ENCODE measurements at places on chromosomes 6 and 20. TPM values are rescaled to one million over a fixed set of nuclear protein-coding genes. Genes with fewer than 3 reads are reported as not detected.

DNA sequence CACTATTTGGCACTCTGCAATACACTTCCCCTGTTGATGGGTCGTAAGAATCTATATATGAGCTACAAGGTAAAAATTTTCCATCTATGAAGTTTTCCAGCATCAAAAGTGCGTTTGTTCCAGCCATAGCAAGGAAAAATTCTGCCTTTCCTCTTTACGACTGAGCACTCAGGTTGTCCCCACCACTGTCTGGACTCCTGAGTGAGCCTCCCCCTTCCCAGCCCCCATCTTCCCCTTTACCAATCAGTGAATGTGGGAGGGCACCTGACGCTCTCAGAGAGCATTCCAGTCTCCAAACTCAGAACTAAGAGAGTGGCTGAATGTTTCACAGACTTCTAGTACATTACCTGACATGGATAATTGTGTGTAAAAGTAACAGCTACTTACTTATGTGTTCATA lies at the start of gene ALDH8A1:
ALDH8A1 (minus strand) TSS at position 175 of the 400 bp plus-strand sequence; CDS start at position 127, 48 bp downstream.
- no peak for DNase-seq

GRCh38 chr20:51492167-51493092 lies 50.1 kb downstream of the NFATC2 start:
- no peak for DNase-seq

GRCh38 chr6:114144887-114145851 lies 174.2 kb upstream of the HDAC2 start:
- DNase-seq: no peak

PLG gene
- total RNA-seq: not detected

GRCh38 chr6:192313-192664 lies 100.0 kb upstream of the DUSP22 start:
- DNase-seq: no peak

- DNase-seq: peak; percentile 97
These were observed 149.7 kb downstream of the TFAP2C start for GRCh38 chr20:56778765-56779195.

PI3 gene
- not detected for total RNA-seq

GRCh38 chr6:94350833-94351232 lies 931.5 kb upstream of the EPHA7 start:
- DNase-seq: no peak

DNA sequence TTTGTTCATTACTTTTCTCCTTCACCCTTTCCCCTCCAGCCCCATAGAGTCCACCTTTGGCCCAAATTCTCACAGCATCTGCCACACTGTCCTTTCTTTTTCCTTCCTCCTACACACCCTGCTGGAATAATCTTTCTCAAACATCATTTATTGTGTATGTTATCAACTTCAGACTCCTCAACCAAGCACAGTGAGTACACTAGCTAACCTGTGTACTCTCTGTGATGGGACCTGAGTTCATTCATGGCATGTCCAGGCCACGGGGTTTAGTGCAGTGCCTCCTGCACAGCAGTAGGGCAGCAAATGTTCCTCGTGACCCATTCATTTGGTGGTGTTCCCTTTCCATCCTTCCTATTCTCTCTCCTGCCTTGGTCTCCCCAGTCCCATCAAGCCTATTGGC lies 7.1 kb upstream of the ARMC12 start:
- DNase-seq: no peak

- peak; percentile 38 for DNase-seq
These were observed 24.5 kb downstream of the ARFGEF2 start for GRCh38 chr20:48945840-48946514.

PDE10A gene
- total RNA-seq: 10.7 TPM

NXT1 gene
- 74.9 TPM for total RNA-seq

CST2 gene
- not detected for total RNA-seq

DNA sequence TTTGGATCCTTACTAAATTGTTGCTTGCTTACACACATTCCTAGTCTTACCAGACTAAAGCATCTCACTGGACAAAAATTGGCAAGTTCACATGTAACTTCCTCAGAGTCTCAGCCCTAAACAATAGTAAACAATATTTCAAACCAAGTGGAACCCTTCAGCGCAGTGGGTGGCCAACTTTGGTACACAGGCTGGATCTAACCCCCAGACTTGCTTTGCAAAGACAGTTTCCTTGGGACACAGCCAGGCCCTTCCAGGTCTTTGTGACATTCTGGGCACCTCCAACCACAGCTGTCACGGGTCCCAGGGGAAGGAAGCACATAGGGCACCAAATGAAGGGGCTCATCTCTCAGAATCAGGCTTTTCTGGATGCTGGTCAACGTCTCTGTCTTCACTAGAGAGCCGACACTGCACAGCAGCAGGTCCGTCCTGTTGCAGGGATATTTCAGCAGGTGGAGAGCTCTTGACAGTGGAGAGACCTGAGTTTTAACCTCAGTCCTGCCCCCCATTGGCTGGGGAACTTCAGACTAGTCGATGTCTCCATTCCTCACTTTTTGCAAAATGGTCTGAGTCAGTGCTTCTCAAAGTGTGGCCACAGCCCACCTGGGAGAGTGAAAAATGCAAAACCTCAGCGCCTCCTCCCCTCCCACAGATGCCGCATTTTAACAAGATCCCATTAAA lies 91.4 kb downstream of the BFSP1 start:
- DNase-seq: no peak

DEFB124 gene
- not detected for total RNA-seq

- no peak for DNase-seq
These were observed 334.9 kb downstream of the TAF4 start for GRCh38 chr20:61730631-61731362.

DNA sequence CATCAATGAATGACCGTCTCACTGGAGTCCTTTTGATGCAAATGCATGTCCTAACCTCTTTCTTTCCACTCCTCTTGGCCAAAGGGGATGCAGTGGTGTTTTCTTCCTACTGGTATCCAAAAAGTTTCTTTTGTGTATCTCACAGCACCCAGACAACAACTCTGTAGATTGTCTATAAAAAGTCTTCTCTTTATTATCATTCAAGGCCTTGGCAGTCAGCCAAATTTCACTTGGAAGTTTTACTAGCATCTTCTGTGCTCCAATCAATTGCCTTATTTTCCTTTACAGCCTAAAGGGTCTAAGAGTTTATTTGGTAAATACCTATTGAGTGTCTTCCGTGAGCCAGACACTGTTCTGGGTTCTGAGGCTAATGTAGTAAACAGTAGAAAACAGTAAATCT lies 150.2 kb upstream of the RNF217 start:
- no peak for DNase-seq

DNA sequence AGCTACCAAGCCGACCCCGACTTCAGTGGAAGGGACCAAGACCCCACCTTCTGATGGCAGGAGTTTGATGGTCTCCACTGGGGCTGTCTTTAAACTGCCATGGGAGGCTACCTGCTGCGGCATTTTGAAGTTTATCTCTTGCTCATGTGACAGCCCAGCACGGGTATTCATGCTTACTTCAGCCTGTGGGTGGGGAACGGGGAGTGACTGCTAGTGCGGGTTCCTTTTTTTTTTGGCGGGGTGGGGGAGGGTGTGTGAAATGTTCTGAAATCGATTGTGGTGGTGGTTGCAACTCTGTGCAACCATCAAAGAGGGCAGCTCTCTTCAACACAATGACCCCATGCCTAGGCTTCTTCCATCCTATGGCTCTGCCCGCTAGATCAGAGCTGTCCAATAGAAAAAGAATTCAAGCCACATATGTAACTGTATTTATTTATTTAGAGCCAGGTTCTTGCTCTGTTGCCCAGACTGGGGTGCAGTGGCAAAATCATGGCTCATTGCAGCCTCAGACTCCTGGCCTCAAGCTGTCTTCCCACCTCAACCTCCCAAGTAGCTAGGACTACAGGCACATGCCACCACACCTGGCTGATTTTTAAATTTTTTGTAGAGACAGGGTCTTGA lies 53.7 kb downstream of the PPP1R16B start:
- no peak for DNase-seq

- no peak for DNase-seq
These were observed 22.0 kb downstream of the C6orf89 start for GRCh38 chr6:36907781-36908180.

DNA sequence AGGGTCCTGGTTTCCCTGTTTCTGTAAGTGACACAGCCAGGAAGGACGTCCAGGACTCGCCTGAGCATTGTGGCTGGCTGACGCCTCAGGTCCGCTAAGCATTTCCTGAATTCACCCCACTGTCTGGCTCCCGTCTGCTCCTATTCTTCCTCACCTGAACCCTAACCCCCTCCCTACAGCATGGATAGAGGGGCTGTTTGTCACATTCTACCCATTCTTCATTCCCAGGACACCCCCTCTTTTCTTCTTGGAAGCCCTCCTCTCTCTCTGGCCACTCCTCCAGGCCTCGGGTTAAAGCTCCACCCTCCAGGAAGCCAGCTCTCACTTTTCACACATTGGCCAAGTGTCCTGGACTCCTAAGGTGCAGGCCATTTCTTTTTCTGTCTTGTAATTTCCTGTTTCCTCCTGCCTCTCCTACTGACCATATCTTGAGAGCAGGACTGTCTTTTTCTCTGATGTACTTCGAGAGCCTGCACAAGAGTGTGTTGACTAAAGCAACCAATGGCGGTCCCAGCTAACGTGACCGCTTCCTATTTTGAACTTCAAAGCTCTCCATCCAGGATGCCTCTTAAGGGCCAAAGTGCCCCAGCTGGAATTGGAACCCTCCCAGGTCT lies 24.2 kb upstream of the MYMX start:
- DNase-seq: no peak

KHDC1L gene
- not detected for total RNA-seq

C6orf118 gene
- total RNA-seq: not detected

EFCAB8 gene
- total RNA-seq: 0.10 TPM

DNA sequence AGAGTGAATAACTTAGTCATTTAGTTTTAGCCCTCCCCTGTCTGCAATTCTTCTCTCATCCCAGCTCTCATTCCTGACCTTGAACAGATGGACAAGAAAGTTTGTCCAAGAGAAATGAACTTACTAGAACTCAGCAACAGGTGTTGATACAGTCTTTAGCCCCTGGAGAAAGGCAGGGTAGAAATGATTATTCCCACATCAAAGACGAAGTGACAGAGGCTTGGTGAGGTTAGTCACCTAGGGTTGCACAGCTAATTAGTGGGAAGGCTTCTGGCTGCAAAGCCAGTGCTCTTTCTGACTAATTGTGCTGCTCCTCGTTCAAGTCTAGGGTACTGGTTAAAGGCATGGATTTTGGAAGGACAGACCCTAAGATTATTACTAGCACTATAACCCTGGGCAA lies 4.5 kb downstream of the ZDHHC14 start:
- no peak for DNase-seq

- no peak for DNase-seq
These were observed 350.1 kb upstream of the TSHZ2 start for GRCh38 chr20:52622081-52622480.

GRCh38 chr6:132712366-132712765 lies 1.5 kb downstream of the VNN1 start:
- DNase-seq: peak; percentile 13

DNA sequence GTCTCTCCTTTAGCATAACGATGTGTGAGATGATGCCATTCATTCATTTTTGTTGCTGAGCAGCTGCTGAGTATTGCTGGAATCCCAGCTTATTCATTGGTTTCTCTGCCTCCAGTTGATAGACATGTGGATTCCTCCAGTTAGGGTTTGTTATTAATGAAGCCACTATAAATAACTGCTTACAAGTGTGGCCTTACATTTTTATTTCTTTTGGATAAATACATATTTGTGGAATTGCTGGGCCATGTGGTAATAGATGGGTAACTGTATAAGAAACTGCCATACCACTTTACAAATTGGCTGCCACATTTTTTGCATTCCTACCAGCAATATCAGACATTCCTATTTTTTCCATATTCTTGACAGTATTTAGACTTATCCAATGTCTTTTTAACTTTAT lies 2.6 kb upstream of the HLA-B start:
- no peak for DNase-seq

- no peak for DNase-seq
These were observed 15.5 kb downstream of the MYBL2 start for GRCh38 chr20:43682446-43682845.

GRCh38 chr20:14758356-14758755 lies 420.9 kb upstream of the FLRT3 start:
- DNase-seq: no peak

DNA sequence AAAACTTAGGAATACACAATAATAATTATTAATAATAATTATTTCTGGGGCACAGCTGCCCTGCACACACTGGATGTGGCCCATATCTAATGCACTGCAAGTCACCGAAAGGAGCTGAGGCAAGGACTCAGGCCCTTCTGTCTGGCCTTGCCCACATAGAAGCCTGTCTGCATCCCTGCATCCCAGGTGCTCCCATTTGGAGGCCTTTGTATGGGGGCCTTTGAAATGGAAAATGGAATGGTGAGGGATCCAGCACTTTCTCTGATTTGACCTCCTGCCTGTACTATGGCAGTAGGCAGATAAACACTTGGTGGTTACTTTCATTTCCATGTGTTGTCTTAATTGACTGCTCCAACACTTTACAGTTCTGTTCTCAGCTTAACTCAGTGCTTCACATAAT lies 75.7 kb upstream of the PTCHD4 start:
- DNase-seq: no peak

GRCh38 chr6:142171351-142171750 lies 24.3 kb downstream of the VTA1 start:
- DNase-seq: no peak

- no peak for DNase-seq
These were observed 2.6 kb downstream of the SAMD5 start for GRCh38 chr6:147510929-147511590.

- no peak for DNase-seq
These were observed 18.1 kb upstream of the NOL4L start for GRCh38 chr20:32603046-32603726.

- DNase-seq: no peak
These were observed 16.9 kb downstream of the ADGRG6 start for GRCh38 chr6:142318714-142319113.

- no peak for DNase-seq
These were observed 159.4 kb downstream of the QRSL1 start for GRCh38 chr6:106788761-106789160.

GRCh38 chr6:14791526-14791925 lies 454.3 kb upstream of the JARID2 start:
- peak; percentile 71 for DNase-seq

TDRD6 gene
- not detected for total RNA-seq
